ENCODE measurements at places on chromosomes 16 and 17.

DNA sequence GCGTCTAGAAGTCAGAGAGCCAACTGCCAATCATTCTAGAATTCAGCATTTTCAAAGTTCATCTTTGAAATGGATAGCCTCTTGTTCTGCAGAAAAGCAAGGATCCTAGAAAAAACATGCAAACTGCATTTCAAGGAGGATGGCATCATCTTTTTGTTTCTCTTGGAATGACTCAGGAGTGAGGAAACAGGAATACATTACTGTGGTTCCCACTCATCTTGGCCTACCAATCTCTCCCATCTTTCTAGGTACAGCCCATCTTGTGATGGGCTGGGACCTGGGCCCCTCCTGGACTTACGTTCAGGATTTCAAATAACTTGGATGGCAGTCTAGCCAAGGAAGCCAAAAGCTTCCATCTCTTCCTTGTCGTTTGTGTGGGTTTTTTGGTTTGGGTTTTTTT is 363.4 kb downstream of the CDH13 start:
- DNase-seq: no peak

- DNase-seq: no peak
Observed at GRCh38 chr17:58757162-58757613, 1.5 kb downstream of the PPM1E start.

- DNase-seq: peak; percentile 56
Observed at GRCh38 chr17:49031965-49032928, 35.1 kb downstream of the IGF2BP1 start.

- DNase-seq: peak; percentile 71
Observed at GRCh38 chr16:73047536-73048291, at the start of gene ZFHX3. Gene ZFHX3, minus strand, starts transcription at chr16:73048128. Its CDS starts 87,983 bp downstream, at chr16:72960145.

- DNase-seq: no peak
Observed at GRCh38 chr17:20914658-20915057, 128.2 kb downstream of the USP22 start.
